ENCODE measurements at places on chromosomes 6 and 20.
A peak's percentile ranks its signal among the peaks of the same experiment; 100 is the strongest.

- H3K4me3 ChIP-seq, result no peak overlapping the region
- DNase-seq, result no peak
- peaks cover 12% of the 10 kb centered on the region for H3K4me1 ChIP-seq
- no peaks in the 10 kb centered on the region for H3K27me3 ChIP-seq
Measured at GRCh38 chr6:107101686-107102413, 13.5 kb downstream of the BEND3 start.

DNA sequence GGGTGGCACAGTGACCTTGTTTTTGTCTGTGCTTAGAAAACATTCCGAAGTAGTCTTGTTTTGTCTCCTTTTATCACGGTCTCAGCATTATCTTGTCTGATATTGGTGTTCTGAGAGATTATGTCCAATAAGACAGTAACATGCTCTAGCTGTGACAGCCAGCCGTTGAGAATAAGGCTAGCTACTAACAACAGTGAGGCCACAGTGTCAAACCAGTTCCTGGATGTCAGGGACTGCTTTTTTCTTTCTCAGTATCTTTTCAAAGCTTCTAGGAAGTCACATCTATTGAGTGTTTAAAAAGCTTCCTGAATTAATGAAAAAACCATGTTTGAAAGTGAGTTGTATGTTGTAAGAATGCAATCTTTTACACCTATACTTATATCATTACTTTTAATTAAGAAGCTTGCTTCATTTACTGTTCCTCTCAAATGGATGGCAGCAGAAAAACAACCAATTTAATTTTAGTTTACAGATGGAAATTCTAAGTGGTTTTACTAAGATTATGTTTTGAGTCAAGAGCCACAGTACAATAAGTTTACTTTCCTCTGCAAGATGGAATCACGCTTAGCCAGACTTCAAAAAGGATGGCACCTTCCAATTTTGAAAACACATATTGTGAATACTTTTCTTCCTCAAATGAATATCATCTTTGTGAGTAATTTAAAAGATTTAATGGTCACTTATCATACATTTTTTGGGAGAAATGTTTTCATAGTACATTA, 53.1 kb downstream of the MAP3K7 start:
- no peak overlapping the region for H3K4me3 ChIP-seq
- peaks cover 6% of the 10 kb centered on the region for H3K4me1 ChIP-seq

- no peak overlapping the region for H3K27ac ChIP-seq
- no peaks in the 10 kb centered on the region for H3K4me1 ChIP-seq
- H3K36me3 ChIP-seq, result no peaks in the 10 kb centered on the region
- DNase-seq, result no peak
Measured at GRCh38 chr6:114588726-114589125, 245.9 kb upstream of the HS3ST5 start.

DNA sequence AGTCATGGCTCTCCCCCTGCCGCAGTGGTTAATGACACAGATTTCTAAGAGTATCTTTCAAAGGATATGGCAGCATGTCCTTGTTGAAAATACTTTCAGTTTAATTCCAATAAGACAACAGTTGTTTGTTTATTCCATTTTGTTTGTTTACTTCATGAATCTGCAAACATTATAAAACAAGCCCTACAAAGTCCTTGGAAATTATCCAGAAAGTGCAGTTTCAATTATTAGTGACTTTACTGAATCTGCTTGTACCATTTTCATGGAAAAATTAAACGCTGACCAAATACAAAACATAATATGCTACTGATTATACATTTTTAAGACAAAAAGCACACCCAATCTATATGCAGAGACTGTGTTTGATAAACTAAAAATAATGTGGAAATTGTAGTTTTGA, 3.3 kb downstream of the HEY2 start:
- H3K36me3 ChIP-seq, result no peaks in the 10 kb centered on the region
- H3K4me3 ChIP-seq, result no peak overlapping the region
- H3K27ac ChIP-seq, result no peak overlapping the region
- no peak for DNase-seq

DNA sequence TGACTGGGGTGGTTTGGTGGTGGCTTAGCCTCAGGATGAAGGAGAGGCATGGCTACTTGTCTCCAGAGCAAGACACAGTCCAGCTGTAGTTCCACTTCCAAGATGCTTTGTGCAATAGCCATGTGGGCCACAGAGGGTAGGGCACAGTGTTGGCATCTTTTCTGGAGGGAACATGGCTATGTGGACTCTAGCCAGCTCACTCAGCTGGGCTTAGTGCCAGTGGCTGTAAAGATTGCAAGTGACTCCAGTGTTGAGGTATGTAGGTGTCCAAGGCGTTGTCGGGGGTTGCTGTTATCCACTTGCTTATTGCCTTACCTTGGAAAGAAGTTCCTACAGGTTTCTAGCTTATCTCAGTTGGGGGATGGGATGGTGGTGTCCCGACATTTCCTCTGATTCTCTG, 233.4 kb downstream of the CD109 start:
- DNase-seq, result no peak
- no peak overlapping the region for H3K4me3 ChIP-seq
- no peaks in the 10 kb centered on the region for H3K4me1 ChIP-seq
- H3K27me3 ChIP-seq, result no peaks in the 10 kb centered on the region

DNA sequence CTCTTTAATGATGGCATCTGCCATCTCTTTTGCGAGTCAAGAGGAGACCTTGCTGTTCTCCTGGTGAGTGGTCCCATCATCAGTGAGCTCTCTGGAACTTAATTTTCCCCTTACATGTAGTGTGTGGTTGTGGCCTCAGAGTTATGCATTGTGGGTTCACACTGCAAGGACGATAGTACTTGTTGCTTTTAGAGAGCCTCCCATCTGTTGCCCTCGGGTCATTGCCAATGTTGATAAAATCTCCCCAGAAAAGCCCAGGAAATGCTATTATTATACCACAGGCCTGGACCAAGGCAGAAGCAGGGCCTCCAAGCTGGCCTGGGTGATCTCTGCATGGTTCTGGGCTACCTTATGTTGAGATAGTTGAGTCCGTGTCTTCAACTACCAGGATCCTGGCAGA, 241.6 kb downstream of the BMP7 start:
- DNase-seq, result no peak
- no peaks in the 10 kb centered on the region for H3K4me1 ChIP-seq
- H3K36me3 ChIP-seq, result no peaks in the 10 kb centered on the region
- no peak overlapping the region for H3K4me3 ChIP-seq
- H3K27me3 ChIP-seq, result peaks cover 42% of the 10 kb centered on the region

GRCh38 chr20:5871459-5872410, 78.6 kb downstream of the TRMT6 start:
- H3K4me3 ChIP-seq, result no peak overlapping the region
- no peaks in the 10 kb centered on the region for H3K36me3 ChIP-seq
- no peaks in the 10 kb centered on the region for H3K4me1 ChIP-seq

GRCh38 chr20:62887860-62888239, 26.2 kb upstream of the TCFL5 start:
- H3K4me3 ChIP-seq, result no peak overlapping the region
- no peak overlapping the region for H3K27ac ChIP-seq
- no peak for DNase-seq
- H3K27me3 ChIP-seq, result no peaks in the 10 kb centered on the region

GRCh38 chr6:1971612-1972011, 273.8 kb downstream of the GMDS start:
- H3K27ac ChIP-seq, result no peak overlapping the region
- DNase-seq, result no peak
- no peak overlapping the region for H3K4me3 ChIP-seq

DNA sequence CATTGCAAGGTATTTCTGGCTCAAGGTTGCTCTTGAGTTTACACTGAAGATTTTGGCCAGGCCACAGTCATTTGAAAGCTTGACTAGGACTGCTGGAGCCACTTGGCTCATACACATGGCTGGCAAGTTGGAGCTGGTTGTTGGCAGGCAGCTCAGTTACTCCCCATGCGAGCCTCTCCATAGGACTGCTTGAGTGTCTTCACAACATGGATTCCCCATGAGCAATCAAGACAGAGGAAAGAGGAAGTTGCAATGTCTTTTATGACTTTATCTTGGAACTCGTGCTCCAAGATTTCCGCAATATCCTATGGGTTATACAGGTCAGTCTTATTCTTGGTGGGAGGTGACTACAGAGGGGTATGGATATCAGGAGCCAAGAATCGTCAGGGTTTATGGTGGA, 1.4 kb upstream of the MANBAL start:
- no peak overlapping the region for H3K27ac ChIP-seq
- H3K36me3 ChIP-seq, result peaks cover 16% of the 10 kb centered on the region
- no peaks in the 10 kb centered on the region for H3K27me3 ChIP-seq
- H3K4me1 ChIP-seq, result peaks cover 24% of the 10 kb centered on the region
- no peak for DNase-seq
- no peak overlapping the region for H3K4me3 ChIP-seq

DNA sequence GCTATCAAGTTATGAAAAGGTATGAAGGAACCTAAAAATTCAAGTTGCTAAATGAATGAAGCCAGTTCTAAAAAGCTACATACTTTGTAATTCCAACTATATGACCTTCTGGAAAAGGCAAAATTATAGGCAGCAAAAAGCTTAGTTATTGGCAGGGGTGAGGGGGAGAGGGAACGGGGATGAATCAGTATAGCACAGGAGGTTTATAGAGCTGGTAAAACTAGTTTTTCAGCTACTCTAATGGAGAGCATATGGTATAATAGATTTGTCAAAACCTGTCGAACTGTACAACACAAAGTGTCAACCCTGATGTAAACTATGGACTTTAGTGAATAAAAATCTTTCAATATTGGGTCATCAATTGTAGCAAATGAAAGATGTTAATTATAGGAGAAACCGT, 18.7 kb downstream of the MANEA start:
- H3K4me1 ChIP-seq, result peaks cover 6% of the 10 kb centered on the region
- H3K27me3 ChIP-seq, result no peaks in the 10 kb centered on the region
- peaks cover 24% of the 10 kb centered on the region for H3K36me3 ChIP-seq
- DNase-seq, result no peak
- H3K27ac ChIP-seq, result no peak overlapping the region
- no peak overlapping the region for H3K4me3 ChIP-seq

DNA sequence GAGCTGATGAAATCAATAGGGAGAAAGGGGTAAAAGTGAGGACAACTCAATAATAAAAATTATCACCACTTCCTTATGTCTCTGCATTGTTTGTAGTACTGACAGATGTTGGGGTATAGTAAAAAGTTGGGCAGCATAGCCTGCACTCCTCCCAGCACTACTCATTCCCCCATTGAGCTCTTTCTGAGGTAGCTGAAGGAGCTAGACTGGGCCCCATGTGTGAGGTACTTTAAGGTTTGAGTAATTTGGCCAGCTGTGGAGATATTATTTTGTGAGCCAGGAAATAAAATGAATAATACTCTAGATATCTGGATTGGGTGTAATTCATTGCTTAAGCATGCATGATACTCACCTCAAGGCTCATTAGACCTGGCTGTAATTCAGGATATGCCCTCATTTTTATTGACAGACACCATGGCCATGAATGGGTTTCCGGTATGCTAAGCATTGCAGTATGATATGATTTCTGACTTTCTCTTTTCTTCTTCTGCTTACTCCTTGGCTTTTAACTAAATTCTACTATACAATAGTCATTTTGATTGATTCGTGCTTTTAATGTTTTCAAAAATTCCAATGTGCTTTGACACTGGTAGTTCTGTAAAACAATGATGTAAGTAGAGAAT, 283.9 kb upstream of the RIMS1 start:
- no peak for DNase-seq
- H3K27ac ChIP-seq, result no peak overlapping the region
- no peaks in the 10 kb centered on the region for H3K4me1 ChIP-seq
- H3K36me3 ChIP-seq, result no peaks in the 10 kb centered on the region

GRCh38 chr6:3138341-3138740, 19.0 kb downstream of the TUBB2A start:
- peaks cover 13% of the 10 kb centered on the region for H3K4me1 ChIP-seq
- peaks cover 25% of the 10 kb centered on the region for H3K36me3 ChIP-seq
- no peaks in the 10 kb centered on the region for H3K27me3 ChIP-seq
- peak overlapping the region; percentile 33 for H3K27ac ChIP-seq
- H3K4me3 ChIP-seq, result no peak overlapping the region
- DNase-seq, result no peak

DNA sequence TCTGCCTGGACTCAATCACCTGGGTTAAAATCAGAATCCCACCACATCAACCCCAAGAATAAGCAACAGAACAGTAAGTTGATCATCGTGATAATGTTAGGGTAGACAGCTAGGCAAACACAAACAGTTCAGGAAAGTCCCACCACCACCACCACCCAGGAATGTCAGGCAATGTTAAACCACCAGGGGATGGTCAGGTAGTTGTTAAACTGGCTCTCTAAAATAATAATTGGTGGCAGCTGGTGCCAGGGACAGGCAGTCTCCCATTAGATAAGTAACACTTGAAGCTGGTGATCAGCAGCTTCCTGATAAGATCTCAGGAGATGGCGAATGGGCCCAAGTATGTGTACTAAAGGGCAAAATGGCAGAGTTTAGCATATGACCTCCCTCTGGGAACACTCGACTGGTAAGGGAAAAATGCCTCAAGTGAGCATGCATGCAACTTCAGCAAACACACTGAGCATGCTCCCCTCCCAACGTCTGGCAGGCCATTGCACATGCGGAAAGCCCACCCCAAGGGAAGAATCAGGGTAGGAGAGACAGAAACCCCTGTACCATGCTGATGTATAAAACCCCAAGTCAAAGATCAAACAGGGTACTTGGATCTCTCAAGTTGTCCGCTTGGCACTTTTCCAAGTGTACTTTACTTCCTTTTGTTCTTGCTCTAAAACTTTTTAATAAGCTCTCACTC, 66.6 kb downstream of the IPCEF1 start:
- peaks cover 12% of the 10 kb centered on the region for H3K4me1 ChIP-seq
- peaks cover 4% of the 10 kb centered on the region for H3K27me3 ChIP-seq
- H3K4me3 ChIP-seq, result no peak overlapping the region

DNA sequence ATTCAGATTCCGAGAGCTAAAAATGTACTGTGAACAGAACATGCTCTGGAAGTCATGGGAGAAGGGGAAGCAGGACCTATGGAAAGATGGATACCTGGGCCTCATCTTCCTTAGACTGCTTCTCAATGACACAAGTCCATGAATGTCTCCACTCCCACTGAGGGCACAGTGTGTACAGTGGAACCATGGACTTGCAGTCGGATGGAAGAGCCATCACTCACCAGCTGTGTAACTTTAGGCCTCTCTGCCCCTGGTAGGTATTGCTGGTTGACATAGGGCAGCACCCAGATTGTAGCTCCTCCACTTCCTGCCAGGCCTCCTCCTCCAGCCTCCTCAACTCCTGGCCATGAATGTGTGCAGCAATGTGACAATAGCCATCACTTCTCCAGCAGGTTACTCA, 52.5 kb downstream of the MAFB start:
- H3K27me3 ChIP-seq, result peaks cover 11% of the 10 kb centered on the region
- DNase-seq, result no peak
- H3K4me1 ChIP-seq, result no peaks in the 10 kb centered on the region
- H3K36me3 ChIP-seq, result no peaks in the 10 kb centered on the region

- peaks cover 18% of the 10 kb centered on the region for H3K27me3 ChIP-seq
- H3K4me1 ChIP-seq, result no peaks in the 10 kb centered on the region
- no peak overlapping the region for H3K27ac ChIP-seq
- DNase-seq, result no peak
- H3K36me3 ChIP-seq, result no peaks in the 10 kb centered on the region
Measured at GRCh38 chr20:59559024-59559817, 45.1 kb upstream of the PHACTR3 start.

GRCh38 chr6:81999270-81999669, 246.8 kb upstream of the TENT5A start:
- no peaks in the 10 kb centered on the region for H3K36me3 ChIP-seq
- no peak overlapping the region for H3K27ac ChIP-seq
- no peak for DNase-seq
- H3K27me3 ChIP-seq, result no peaks in the 10 kb centered on the region
- H3K4me1 ChIP-seq, result no peaks in the 10 kb centered on the region

GRCh38 chr6:110421749-110422443, 6.5 kb upstream of the DDO start:
- H3K36me3 ChIP-seq, result peaks cover 6% of the 10 kb centered on the region
- DNase-seq, result no peak
- H3K27me3 ChIP-seq, result peaks cover 15% of the 10 kb centered on the region
- no peaks in the 10 kb centered on the region for H3K4me1 ChIP-seq
- H3K4me3 ChIP-seq, result no peak overlapping the region
- no peak overlapping the region for H3K27ac ChIP-seq

Data from stimulated activated naive B cell treated with anti-CD40 and anti-IgM and Interleukin-4, amounts not matched to agents 10 μg/mL and 1 μg/mL and 100 μg/mL, for 72 hours (primary cell).